ENCODE measurements at places on chromosomes 16 and 17.

DNA sequence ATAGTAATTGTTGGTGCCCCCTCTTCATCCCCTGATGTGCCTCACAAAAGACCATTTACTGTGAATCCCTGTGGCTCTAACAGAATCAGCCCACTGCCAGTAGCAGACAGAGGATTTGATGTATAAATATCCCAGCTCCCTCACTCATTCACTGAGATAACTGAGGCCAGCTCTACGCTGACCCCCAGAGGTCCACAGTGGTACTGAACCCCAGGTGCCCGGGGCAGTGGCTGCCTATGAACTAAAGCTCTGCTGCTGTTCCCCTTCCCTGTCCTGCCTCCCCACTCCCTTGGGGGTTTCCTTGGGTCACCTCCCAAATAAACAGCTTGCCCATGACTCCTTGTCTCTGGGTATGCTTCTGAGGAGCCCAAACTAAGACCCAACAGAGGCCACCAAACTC lies 295.8 kb downstream of the FOXL1 start:
- no peak for DNase-seq

GRCh38 chr16:31519759-31520431 lies 7.8 kb upstream of the AHSP start:
- DNase-seq = no peak

DNA sequence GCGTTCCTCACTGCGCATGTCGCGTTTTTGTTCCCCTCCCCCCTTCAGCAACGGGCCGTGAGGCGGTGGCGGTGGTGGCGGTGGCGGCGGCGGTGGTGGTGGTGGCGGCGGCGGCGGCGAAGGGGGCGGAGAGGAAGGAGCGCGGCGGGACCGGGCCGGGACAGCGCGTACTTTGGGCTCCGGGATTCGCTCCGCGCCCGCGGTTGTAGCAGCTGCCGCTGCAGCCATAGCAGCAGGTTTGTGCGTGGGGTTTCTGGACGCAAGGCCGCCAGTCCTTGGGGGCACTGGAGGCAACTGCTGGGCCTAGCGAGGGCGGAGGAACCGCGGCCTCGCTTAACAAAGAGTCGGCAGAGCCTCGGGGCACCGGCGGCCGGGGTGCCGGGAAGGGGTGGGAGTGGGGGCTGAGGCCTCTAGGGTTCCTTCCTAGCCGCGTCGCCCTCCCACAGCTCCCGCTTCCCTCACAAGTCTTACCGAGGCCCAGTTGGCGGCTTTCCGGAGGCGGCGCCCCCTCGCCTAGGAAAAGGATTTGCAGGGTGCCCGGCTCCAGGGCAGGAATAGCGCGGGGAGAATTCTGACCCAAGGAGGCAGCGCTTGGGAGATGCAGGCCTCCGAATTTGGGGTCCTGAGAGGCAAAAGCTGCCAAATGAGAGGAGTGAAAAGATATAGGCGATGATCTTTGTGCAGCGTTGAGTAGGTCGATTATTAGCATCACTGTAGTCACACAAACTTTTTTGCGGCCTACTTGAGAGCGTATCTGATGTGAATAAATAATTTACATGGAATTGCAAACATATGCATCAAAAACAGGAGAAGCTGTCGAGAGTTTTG lies at the start of gene DDX42:
Gene DDX42, plus strand, starts transcription at position 30 of the 828 bp plus-strand sequence. CDS start 12,880 bp downstream, outside the sequence.
- DNase-seq = peak; percentile 24

GRCh38 chr17:79306424-79307318 lies 232.0 kb downstream of the ENGASE start:
- DNase-seq = no peak

DNA sequence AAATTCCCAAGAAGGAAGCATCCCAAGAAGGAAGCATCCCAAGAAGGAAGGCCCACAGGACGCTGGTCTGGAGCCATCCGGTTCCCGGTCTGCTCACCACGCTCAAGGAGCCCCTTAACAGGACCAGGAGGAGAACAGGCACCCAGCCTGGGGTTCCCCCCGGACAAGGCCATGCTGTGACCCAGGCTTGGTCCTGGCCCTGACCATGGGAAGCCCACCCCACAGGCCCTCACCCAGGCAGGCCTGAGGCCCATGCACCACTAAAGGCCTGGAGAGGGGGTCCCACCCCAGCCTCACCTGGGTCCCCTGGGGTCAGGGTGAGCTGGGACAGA lies 340 bp upstream of the ENPP7 start:
- DNase-seq = no peak

DNA sequence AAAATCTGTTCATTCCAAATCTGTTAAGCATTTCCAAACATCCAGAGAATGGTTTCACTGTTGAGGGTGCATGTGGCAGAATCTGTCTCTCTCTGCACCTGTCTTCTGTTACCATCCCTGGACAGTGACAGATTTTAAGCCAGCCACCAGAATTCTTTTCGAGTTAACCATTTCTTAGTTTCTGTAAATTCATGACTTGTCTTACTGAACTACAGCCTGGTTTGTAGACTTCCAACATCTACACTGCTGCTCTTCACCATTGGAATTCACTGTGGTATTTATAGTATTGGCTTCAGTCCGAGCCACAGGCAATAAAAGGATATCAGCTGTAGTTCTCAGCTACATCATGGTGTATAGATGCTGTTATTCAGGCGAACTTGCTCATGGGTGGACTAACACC lies 47.6 kb downstream of the GOSR1 start:
- DNase-seq = no peak

GRCh38 chr17:70365091-70365583 lies 195.8 kb downstream of the KCNJ2 start:
- DNase-seq = no peak

Data from anterior cingulate cortex (tissue), 58 donors.